Thyroid gland (tissue), 4 donors: ENCODE measurements at places on chromosomes 5 and 9. TPM values are rescaled to one million over a fixed set of nuclear protein-coding genes. Genes with fewer than 3 reads are reported as not detected.

Gene REEP2
- 0.54 TPM for total RNA-seq

Gene RPP25L
- 39.0 TPM for total RNA-seq

Gene UBE2QL1
- total RNA-seq: 2.7 TPM

Gene DDX4
- not detected for total RNA-seq

Gene C5orf58
- not detected for total RNA-seq

Gene PCDHB9
- 2.0 TPM for total RNA-seq

Gene GNPDA1
- 44.5 TPM for total RNA-seq

Gene GGTA1
- 18.4 TPM for total RNA-seq

Gene ACOT12
- not detected for total RNA-seq

Gene NIPAL4
- total RNA-seq: not detected

Gene ADCY2
- 1.7 TPM for total RNA-seq

Gene LOX
- total RNA-seq: 11.8 TPM

Gene SPATA31D4
- total RNA-seq: not detected

Gene HMGCS1
- total RNA-seq: 33.5 TPM

Gene SPATA31A7
- total RNA-seq: not detected

Gene SPATA24
- total RNA-seq: 14.2 TPM

Gene PDLIM4
- total RNA-seq: 25.4 TPM

Gene PDCD1LG2
- total RNA-seq: 2.6 TPM

Gene DPH7
- total RNA-seq: 47.4 TPM

Gene TYRP1
- total RNA-seq: 0.27 TPM

Gene SPARC
- total RNA-seq: 306 TPM

Gene TCF7
- total RNA-seq: 11.8 TPM

Gene STXBP1
- 23.8 TPM for total RNA-seq

Gene FGF1
- total RNA-seq: 1.0 TPM

Gene IFNA5
- total RNA-seq: not detected

Gene GABRA6
- not detected for total RNA-seq

Gene IL4
- total RNA-seq: not detected

Gene ACTBL2
- total RNA-seq: 0.13 TPM

Gene RUFY1
- total RNA-seq: 62.2 TPM

Gene C6
- total RNA-seq: 3.5 TPM

Gene CYSRT1
- total RNA-seq: not detected

Gene C8G
- not detected for total RNA-seq

Gene MOB3B
- 9.8 TPM for total RNA-seq

Gene MED7
- 15.8 TPM for total RNA-seq
